Immature natural killer cell (primary cell): ENCODE measurements at places on chromosomes 3 and 15. TPM values are rescaled to one million over a fixed set of nuclear protein-coding genes. Genes with fewer than 3 reads are reported as not detected.

- no peak for DNase-seq
Measured at GRCh38 chr3:100209948-100210771, 50.6 kb upstream of the TBC1D23 start.

- DNase-seq: no peak
Measured at GRCh38 chr3:123694366-123695087, 109.7 kb upstream of the HACD2 start.

DNA sequence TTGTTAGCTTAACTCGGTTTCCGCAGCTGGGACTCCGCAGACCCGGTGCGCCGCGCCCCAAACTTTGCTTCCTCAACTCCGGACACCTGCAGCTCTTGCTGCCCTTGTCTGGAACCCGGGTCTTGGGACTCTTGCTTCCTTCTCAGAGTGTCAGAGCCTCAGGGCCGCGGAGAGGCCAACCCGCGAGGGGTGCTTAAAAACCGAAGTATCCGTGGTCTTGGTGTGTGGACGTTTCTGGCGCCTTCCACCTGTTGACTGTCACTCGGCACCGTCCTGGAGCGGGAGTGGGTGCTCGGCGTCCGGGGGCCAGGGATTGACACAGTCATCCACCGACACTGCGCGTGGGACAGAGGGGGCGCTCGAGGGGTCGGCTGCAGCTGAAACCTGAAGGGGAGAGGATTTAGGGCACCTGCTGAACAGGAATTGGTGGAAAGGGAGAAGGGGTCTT is 386 bp downstream of the SQOR start:
- peak; percentile 63 for DNase-seq

SLC22A13 gene
- polyA plus RNA-seq: not detected

ACSBG1 gene
- polyA plus RNA-seq: not detected

- no peak for DNase-seq
Measured at GRCh38 chr3:13113346-13114330, 40.4 kb upstream of the IQSEC1 start.

DNA sequence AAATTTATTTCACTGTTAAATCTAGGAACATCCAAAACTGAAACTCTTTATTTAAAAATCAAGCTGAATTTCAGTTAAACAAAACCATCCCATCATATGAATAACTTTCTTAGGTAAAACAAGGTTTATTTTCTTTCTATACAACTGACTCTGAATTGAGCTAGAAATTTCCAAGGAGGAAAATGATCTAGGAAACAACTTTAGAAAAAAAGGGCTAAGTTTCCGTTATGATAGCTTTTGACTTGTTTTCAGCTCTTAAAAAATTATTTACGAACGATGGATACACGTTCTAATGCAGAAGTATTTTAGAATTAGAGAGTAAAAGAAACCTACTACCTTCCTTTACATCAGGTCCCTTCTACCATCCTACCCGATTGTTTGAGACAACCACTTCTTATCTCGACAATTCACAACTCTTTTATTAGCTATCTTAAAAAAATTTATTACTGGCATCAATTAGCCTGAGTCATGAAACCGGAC is 1.8 kb upstream of the IGF1R start:
- no peak for DNase-seq

- no peak for DNase-seq
Measured at GRCh38 chr3:153970047-153970446, 151.1 kb upstream of the ARHGEF26 start.

VGLL4 gene
- polyA plus RNA-seq: 44.4 TPM

DNA sequence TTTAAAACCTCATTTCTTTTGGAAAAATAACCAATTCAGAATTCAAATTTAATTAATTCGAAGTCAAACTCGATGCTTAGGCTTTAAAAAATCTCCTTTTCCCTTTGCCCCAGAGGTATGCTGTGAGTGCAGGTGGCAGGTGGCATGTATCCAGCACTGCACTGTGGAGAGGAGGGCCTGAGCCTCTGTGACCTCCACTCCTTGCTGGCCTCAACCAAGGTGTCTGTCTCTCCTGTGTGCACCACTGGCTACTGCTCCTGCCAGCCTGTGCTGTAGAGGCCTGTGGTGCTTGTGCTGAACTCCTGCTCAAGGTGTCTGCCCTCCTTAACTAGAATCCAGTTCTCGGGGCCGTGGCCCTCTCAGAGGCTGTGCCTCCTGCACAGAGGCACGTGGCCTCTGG is 56.2 kb upstream of the NEDD4 start:
- no peak for DNase-seq

- DNase-seq: no peak
Measured at GRCh38 chr3:129352045-129352444, 73.4 kb downstream of the HMCES start.

- no peak for DNase-seq
Measured at GRCh38 chr3:57505901-57506300, 38.2 kb downstream of the DNAH12 start.

DNA sequence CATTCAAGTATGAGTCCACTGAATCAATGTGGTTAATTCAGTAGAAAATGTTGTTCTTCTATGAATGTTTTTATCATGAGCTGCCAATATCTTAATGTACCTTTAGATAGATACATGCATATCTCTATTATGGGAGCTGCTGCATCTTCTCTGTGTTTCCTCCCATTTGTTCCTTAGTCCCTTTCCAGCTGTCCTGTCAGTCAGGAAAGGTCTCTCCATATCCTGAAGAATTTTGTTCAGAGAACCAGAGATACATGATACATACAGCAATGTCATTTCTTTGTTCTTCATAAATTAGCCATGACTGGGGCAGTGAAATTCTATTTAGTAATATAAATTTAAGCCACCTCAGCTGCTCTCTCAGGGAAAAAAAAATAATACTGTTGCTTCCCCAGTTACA is 103.7 kb downstream of the P3H2 start:
- no peak for DNase-seq

DNA sequence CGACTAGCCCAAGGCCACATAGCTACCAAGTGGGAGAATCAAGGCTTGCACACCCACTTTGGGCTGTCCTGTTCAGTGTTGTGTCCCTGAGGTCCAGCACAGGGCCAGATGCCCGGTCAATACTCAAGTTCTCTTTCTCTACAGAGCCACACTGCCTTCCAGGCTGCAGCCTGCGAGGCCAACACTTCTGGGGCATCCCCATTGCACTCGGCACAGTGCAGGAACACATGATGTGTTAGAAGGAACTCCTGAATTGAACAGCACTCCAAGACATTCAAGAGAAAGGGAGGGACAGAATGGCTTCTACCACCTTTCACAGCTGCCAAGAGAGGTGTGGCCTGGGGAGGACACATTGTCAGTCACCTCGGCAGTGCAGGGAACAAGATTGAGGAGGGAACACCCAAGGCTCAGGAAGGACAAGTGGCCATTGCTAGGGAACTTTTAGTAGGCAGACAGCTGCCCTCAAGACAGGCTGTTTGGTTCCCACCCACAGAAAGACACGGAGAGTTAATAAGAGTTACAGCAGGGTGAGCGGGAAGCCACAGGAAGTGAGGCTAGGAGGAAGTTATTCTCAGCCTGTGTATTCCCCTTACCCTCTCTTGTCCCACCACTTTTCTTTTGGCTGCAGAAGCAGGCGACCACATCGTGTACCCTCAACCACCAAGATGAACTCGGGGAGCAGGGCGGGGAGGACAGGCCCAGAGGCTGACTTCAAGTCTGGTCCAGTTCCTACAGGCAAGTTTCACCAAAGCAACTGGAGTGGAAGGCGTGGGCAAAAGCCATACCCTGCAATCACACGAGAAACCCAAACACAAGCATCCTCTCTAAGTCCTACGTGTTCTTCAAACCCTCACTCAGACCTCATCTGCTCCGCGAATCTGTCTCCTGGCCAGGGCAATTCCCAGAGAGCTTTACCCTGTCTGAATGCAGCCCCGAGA is 69.4 kb downstream of the SRGAP3 start:
- DNase-seq: peak; percentile 10

DNA sequence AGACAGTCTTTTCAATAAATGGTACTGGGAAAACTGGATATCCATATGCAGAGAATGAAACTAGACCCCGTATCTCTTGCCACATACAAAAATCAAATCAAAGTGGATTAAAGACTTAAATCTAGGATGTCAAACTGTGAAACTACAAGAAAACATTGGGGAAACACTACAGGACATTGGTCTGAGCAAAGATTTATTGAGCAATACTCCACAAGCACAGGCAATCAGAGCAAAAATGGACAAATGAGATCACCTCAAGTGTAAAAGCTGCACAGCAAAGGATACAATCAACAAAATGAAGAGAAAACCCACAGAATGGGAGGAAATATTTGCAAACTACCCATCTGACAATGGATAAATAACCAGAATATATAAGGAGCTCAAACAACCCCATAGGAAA is 38.4 kb upstream of the MBNL1 start:
- no peak for DNase-seq

DNA sequence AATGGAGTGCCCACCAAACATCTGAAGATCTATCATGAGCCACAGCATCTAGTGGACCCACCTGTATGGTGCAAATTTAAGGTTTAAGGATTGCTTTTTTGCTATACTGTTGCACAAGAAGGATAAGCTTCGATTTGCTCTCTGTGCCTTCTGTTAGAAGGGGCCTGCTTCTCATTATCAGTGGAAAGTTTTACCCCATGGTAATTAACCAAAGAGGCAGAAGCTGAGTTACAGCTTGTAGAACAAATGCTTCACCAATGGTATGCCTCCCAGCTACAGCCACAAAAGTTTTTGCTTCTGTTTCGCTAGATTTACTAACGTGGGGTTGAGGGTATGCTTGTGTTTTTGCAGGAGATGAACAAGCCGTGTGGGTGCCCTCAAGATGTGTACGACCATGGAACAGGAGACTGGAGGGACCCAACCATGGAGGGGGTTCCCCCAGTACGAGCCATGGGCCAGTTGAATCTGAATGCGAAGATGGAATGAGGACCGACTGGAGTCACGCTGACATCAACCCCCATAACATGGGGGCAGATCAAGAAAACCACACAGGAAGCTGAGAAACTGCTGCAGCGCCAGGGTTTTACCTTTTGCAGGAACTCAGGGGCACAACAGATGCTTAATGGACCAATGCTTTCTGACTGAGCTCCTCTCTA is 43.5 kb downstream of the ACAD9 start:
- peak; percentile 7 for DNase-seq

DNA sequence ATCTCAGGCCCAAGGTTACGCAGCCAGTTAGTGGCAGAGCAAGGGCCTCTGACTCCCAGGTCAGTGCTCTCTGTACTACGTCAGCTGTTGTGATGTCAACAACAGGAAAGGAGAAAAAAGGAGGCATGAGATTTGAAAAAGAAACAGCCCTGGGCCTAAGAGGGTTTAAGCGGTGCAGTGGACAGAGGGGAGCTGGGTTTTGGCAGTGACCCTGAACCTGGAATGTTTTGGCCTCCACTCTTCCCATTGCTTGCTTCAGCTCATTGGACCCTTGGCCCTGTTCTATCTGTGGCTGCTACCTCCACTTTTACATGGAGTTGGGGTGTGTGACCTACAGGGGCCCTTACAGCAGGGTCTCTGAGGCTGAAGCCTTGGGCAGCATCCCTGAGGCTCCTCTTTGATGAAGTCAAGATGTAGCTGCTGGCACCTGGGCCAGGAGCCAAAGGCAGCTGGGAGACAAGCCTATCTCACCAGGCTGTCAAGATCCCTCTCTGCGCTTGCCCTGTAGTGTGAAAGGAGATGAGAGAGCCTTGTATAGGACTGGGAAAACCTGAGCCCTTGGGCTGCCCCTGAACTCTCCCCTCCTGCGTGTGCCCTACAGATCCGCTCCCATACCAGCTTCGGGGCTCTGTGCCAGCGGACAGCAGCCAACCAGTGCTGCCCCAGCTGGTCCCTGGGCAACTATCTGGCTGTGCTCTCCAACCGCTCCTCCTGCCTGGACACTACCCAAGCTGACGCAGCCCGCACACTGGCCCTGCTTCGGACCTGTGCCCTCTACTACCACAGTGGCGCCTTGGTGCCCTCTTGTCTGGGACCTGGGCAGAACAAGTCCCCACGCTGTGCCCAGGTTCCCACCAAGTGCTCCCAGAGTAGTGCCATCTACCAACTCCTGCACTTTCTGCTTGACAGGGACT is 8.7 kb downstream of the DISP2 start:
- DNase-seq: no peak

DNA sequence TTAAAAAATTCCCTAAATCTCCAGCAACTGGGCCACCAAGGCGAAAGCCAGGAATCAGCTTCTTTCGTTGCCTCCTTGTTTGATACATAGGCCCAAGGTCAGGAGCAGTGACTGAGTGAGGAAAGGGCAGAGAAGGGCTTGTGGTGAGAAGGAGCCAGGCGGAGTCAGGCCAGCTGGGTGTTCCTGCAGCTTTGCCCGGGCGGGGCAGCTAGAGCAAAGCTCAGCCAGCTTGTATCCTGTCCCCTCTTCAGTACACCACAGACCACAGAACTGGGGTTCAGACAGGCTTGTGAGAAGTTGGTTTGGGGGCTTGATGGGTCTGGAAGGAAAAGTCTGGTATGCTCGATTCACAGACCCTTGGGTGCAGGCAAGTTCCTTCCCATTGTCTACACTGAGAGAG is 52.6 kb downstream of the CCK start:
- DNase-seq: no peak

GRCh38 chr3:83740504-83740903 is 1218.3 kb upstream of the CADM2 start:
- no peak for DNase-seq

SLCO2A1 gene
- polyA plus RNA-seq: not detected

- no peak for DNase-seq
Measured at GRCh38 chr3:164222197-164222596, 856.1 kb downstream of the SI start.

DNA sequence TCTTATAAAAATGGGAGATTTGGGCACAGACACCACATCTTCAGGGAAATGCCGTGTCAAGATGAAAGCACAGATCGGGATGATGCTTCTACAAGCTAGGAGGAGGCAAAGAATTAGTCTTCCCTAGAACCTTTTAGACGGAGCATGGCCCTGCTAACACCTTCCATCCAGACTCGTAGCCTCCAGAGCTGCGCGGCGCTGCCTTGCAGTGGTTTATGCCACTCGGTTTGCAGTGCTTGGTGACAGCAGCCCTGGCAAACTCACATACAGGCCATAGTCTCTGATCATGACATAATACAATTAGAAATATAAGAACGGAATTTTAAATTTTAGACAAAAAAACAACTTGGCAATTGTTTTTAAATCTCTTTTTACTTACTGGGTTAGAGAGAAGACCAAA is 37.1 kb upstream of the SLC41A3 start:
- DNase-seq: no peak

DNA sequence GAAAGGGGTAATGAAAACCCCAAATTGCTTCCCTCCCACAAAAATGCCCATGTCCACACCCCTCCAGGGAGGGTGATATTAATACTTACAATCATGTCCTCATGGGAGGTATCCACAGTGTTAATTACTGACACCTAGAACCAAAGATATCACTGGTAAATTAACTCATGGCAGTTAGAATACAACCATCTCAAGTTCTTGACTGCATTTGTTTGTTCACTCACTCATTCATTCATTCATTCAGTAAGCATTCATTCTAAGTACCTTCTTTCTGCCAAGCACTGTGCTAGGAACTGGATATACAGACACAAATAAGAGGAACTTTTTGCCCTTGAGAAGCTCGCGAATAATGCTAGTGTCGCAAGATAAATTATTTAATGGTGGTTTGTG is 3.0 kb downstream of the SEC13 start:
- no peak for DNase-seq

GRCh38 chr15:40320931-40321371 is 2.5 kb upstream of the INAFM2 start:
- DNase-seq: peak; percentile 69

GRCh38 chr3:57968501-57968900 is 39.7 kb upstream of the FLNB start:
- DNase-seq: no peak
